ENCODE measurements at places on chromosomes 1 and 21.

DNA sequence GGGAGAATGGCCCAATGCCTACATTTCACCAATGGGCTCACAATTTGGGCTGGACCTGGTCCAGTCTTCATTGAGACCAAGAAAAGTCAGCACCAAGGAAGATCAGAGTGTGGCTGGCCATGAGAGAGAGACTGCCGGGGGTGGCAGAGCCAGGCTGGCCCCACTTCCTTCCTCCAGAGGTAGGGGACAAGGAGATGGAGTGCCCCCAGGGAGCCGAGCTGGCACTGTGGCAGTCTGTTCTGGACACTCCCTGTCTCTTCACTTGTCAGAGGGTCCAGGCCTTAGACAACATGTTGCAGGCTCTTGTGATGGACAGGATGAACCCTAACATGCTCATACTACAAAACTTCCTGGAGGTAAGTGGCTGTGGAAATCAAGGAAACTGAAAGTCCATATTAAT is 27.7 kb downstream of the INAVA start:
- no peak for DNase-seq

GRCh38 chr1:51189421-51190073 is 46.5 kb upstream of the RNF11 start:
- DNase-seq, result peak; percentile 63

DNA sequence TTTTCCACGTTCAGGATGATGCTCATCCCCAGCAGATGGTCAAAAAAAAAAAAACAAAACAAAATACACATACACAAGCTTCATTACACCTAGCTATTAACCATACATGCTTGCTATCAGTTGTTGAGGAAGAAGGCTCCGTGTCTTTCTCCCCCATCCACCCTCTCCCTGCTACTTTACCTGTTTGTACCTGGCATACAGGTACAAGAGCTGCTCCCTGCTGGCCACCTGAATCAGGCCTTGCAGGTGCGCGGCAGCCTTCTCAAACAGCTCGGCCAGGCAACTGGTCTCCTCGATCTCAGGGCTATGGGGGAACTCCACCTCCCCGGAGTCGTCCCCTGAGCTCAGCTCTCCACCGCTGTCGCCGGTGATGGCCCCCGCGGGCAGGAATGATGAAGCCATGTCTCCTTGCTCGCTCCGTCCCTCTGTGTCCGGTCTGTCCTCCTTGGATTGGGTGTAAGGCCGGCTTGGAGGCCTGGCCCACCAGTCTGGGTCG is 464 bp downstream of the ACBD6 start:
- DNase-seq, result no peak

- DNase-seq, result no peak
Observed at GRCh38 chr1:42943166-42943565, 15.5 kb downstream of the SLC2A1 start.

- DNase-seq, result no peak
Observed at GRCh38 chr1:38812981-38813380, 46.6 kb downstream of the RRAGC start.

- no peak for DNase-seq
Observed at GRCh38 chr1:153565529-153566374, at the start of gene S100A2. Gene S100A2, minus strand, starts transcription at chr1:153565844. Its CDS starts 1,967 bp downstream, at chr1:153563877.

DNA sequence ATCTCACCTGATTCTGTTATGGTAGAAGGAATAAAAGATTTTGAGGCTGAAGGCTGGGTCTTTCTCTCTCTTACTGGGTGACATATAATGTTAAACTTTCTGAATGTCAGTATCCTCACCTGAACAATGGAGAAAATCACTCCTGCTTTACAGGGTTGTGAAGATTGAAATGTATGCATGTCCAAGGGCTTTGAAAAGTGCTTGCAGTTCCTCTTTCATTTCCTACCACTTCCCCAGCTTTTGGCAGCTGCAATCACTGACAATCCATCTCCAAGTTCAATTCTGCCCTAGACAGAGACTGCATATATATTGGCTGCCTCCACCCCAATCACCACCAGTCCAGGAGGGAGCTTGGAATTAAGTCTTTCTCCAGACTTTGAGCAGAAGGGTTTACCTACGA is 39.8 kb downstream of the FAM78B start:
- DNase-seq, result peak; percentile 10

GRCh38 chr1:153397051-153397923 is 6.4 kb upstream of the S100A8 start:
- no peak for DNase-seq

GRCh38 chr1:84940481-84940880 is 47.5 kb upstream of the LPAR3 start:
- DNase-seq, result no peak

DNA sequence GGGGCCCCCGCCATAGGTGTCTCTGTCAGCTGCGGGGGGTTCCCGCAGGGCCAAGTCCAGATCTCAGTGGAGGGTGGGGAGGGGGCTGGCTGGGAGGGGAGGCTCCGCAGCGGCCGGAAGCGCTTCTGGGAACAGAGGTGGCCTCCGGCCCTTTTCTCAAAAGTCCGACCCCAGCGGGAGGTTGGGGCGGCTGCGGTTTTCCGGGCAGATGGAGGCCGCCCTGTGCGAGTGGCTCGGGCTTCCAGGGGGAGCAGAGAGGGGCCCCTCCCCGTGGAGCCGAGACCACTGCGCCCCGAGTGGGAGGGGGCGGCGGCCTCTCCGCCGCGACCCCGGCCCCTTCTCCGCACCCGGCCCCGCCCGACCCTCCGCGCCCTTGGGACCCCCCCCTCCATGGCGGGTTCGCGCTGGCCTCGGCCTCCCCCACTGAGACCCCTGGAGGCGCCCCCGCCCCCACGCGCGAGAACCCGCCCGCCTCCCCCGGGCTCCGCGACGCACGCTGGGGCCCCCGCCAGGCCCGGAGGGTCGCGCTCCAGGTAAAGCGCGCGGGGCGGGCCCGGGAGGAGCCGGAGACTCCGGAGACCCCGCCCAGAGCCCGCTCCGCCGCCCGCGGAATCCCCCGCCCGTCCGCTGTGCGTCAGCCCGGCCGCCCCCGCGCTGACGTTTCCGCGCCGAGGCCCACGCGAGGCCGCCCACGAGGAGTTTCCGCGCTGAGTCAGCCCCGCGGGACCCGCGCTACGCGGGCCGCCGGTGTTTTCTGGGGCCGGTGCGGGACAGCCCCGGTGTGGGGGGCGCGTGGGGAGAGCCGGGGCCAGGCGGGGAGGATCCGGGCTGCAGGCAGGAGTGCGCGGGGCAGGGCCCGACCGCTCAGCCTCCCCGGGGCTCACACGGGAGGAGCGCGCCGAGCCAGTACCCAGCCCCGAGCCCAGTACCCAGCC is 5.2 kb downstream of the TNFRSF18 start:
- DNase-seq, result no peak

DNA sequence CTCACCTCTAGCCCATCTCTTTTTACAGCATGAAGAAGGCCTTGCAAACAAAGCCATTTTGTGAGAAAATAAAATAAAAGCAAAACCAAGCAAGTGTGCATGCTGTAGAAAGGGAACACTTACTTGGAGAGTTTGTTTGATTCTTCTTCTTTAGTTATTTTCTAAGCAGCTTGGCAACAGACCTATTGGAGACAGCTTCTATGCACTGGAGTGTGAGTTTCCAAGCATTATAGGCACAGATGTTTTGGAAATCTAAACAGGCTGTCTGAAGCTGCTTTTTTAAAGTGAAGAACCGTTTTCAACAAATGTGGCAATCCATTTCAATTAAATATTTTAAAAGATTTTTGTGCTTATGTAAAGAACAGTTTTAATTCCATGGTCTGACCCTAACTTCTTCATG is 76.6 kb downstream of the NGF start:
- no peak for DNase-seq

- DNase-seq, result no peak
Observed at GRCh38 chr1:176241385-176242015, 34.4 kb upstream of the COP1 start.

DNA sequence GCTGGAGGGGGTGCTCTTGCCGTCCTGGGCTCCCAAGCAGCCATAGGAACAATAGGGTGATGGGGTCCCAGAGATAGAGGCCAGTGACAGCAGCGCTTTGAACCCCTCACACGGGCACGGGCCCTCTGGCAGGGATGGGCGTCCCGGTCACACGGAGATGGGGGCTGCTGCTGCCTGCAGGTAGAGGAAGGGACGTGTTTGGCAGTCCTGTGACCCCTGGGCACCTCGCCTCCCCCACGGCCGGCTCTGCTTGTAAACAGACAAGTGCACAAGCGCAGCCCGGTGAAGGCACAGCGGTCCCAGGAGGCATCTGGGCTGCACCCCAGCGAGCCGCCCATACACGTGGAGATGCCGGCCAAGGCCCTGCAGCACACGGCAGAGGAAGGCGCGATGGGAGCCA is 36.5 kb upstream of the PDE9A start:
- DNase-seq, result no peak

GRCh38 chr1:77056525-77056924 is 162.7 kb downstream of the PIGK start:
- no peak for DNase-seq

DNA sequence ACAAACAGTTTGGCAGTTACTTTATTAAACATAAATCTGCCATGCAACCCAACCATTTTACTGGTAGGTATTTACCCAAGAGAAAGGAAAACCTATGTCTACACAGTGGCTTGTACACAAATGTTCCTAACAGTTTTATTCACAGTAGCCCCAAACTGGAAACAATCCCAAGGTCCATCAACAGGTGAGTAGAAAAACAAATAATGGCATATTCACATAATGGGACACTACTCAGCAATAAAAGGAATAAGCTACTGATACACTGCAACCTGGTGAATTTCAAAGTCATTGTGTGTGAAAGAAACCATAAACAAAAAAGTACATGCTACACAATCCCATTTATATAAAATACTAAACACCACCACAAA is 12.7 kb downstream of the KYAT3 start:
- no peak for DNase-seq

- peak; percentile 61 for DNase-seq
Observed at GRCh38 chr1:42941640-42942330, 16.9 kb downstream of the SLC2A1 start.

GRCh38 chr1:165616987-165617546 is 14.0 kb upstream of the MGST3 start:
- no peak for DNase-seq

GRCh38 chr1:164233149-164233548 is 325.8 kb upstream of the PBX1 start:
- DNase-seq, result no peak

DNA sequence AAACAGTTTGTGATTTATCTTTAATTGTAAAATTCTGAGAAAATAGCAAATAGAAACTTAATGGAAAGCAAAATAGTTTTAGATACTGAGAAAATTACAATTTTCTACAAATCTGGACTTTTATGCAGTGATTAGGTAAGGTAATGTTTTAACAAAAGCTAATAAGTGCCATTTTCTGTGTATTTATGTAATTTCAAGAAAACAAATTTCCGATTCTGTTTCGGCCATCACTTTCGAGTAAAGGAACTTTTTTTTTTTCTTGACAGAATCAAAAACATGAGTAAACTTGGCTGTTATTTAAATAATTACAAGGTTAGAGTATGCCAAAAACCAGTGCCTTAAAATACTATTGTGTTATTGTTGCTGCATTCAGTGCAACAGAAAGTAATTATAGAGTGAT is 280.4 kb upstream of the C1orf105 start:
- no peak for DNase-seq

DNA sequence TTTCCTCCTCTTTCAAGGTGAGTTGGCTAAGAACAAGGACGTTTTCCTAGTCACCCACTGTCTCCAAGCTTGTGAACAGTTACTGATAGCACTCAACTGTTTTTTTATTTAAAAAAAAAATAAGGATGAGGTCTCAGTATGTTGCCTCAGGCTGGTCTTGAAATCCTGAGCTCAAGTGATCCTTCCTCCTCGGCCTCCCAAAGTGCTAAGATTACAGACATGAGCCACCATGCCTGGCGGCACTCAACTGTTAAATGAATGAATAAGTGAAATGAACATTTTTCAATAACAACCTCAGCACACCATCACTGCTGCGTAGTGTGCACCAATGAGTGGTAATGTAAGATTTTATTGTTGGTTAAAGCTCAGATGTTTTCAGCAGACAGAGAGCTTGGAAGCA is 214.1 kb upstream of the NRIP1 start:
- DNase-seq, result no peak

DNA sequence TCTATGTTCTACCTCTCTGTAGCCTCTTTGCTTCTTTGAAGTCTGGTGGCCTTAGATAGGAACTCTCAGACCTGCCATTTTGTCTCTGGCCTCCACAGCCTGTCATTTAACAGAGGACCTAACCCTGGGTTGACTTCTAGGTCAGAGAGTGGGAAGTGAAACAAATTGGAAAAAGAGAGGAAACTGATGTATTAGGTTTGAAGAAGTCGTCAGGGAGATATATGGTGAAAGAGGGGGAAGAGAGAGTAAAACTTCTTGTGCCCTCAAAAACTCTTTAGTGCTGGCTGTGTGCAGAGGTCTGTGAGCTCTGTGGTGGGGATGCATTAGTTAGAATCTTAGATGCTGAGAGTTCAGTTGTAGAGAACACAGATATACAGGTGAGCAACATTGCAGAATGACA is 30.2 kb upstream of the CD1D start:
- peak; percentile 62 for DNase-seq

- DNase-seq, result peak; percentile 88
Observed at GRCh38 chr1:37725851-37726613, 33.7 kb downstream of the CDCA8 start.

GRCh38 chr1:67148516-67149178 is 13.9 kb upstream of the C1orf141 start:
- no peak for DNase-seq

GRCh38 chr21:42417533-42417932 is 13.8 kb downstream of the UBASH3A start:
- no peak for DNase-seq

- DNase-seq, result no peak
Observed at GRCh38 chr1:116716391-116716790, 37.8 kb upstream of the CD2 start.

- no peak for DNase-seq
Observed at GRCh38 chr1:201809876-201810275, 19.1 kb upstream of the IPO9 start.

DNA sequence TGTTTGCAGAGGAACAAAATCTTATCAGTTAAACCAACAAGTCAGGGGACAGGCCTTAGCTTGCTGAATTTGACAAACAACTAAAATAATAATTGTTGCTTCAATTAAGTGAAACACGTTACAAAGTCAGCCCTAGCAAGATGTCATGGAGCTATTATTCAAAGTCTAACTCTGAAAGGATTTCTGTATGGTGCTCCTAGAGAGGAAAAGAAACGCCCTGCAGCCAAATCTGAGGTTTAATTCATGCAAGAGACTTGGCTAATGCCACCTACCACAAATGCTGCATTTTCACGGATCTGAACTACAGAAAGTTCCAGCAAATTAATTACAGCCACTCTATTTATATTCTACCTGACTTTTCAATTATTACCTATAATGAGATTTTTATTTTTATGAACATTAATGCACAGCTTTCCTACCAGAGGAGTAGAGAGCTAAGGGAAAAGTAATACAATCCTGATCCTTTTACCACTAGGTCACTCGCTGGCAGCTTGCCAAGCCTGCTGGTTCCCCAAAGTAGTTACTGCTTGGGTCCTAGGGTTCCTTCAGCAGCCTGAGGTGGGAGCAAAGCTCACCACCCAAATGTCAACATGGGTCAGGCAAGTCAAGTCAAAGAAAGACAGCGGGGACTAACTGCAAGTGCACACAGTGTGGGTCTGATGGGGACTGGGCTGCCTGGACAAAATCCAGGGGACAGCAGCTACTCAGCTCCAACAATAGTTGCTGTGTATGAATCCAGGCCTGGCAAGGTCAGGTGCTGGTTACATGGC is 8.5 kb downstream of the COLGALT2 start:
- DNase-seq, result peak; percentile 83

GRCh38 chr1:201557572-201557958 is 18.6 kb downstream of the NAV1 start:
- no peak for DNase-seq

Measured in globus pallidus (tissue), 1 donor.